ENCODE measurements at places on chromosomes 13 and 19. TPM values are rescaled to one million over a fixed set of nuclear protein-coding genes. Genes with fewer than 3 reads are reported as not detected.

Gene KLC3
- total RNA-seq, result not detected

Gene PCP2
- total RNA-seq, result 0.63 TPM

Gene CYP2A7
- total RNA-seq, result not detected

Gene MAB21L1
- total RNA-seq, result not detected

- no peak for DNase-seq
Observed at GRCh38 chr13:40228990-40229389, 437.5 kb downstream of the FOXO1 start.

DNA sequence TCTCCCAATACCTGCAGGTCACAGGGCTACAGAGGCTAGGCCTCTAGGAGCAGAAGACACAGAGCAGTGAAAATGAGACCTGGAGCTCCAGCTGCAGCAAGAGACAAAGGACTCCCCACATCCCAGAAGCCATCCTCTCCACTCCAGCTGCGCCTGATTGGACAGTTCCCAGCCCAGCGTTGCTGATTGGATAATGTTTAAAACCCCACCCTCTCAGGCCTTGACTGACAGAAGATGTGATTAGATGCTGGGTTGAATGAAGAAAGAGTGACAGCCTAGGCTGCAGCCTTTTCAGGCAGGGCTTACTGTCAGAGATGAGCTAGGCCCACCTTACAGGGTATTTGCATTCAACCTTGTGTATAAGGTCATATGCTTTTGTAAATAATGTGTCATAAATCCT is 59.4 kb downstream of the ZNF708 start:
- no peak for DNase-seq

- DNase-seq, result no peak
Observed at GRCh38 chr13:34578471-34578870, 363.6 kb upstream of the NBEA start.

DNA sequence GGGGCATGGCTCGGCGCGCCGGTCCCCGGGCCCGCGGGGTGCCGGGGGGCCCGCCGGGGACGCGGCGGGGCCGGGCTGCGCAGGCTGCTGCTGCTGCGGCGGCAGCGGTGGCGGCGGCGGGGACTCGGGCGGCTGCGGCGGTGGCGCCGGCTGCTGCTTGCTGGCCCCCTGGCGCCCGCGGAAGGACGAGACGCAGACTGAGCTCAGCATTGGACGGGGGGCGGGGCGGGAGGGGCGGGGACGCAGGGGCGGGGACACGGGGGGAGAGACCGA is 368 bp downstream of the KCNC3 start:
- no peak for DNase-seq

DNA sequence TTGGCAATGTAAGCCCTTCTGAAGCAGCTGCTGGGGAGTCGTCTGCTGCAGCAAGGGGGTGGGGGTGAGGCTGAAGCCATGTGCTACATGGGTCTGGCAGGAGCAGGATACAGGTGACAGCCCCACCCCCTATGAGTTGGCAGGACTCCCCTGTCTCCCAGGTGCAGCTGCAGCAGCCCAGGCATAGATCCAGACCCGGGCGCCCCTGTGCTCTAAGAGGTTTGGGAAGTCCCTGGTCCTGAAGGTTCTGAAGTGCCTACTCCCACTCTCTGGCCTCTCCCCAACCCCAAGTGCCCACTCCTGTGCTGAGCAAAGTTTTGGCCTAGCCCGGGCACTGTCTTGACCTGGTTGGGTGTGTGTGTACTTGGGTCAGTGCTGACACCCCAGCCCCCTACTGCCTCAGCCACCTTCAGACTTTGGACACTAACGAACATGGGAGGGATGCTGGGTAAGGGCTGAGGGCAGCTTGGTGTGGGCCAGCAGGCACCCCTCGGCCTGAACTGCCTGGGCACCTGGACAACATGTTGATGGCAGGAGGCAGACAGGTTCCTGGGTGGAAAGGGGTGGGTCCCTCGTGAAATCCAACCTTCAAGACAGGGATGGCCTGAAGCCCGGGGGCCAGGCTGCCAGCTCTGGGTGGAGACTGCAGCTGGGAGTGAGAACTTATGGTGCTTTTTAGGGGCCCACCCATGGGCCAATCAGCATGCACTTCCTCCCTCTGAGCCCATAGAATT is 54.1 kb upstream of the SLITRK6 start:
- no peak for DNase-seq
